CD8-positive, alpha-beta memory T cell (primary cell): ENCODE measurements at places on chromosomes 4 and X. TPM values are rescaled to one million over a fixed set of nuclear protein-coding genes. Genes with fewer than 3 reads are reported as not detected.
A peak's percentile ranks its signal among the peaks of the same experiment; 100 is the strongest.

- no peak overlapping the region for H3K4me3 ChIP-seq
- H3K36me3 ChIP-seq, result no peaks in the 10 kb centered on the region
- DNase-seq, result no peak
- no peak overlapping the region for H3K27ac ChIP-seq
Measured at GRCh38 chrX:120305531-120306141, 5.6 kb downstream of the TMEM255A start.

GRCh38 chr4:25879091-25879584 is 16.4 kb upstream of the SEL1L3 start:
- no peaks in the 10 kb centered on the region for H3K4me1 ChIP-seq
- H3K27ac ChIP-seq, result no peak overlapping the region
- no peak for DNase-seq
- H3K27me3 ChIP-seq, result no peaks in the 10 kb centered on the region
- no peaks in the 10 kb centered on the region for H3K36me3 ChIP-seq

GRCh38 chrX:129679901-129680300 is 25.1 kb upstream of the APLN start:
- peaks cover 13% of the 10 kb centered on the region for H3K4me1 ChIP-seq
- H3K36me3 ChIP-seq, result no peaks in the 10 kb centered on the region
- no peak overlapping the region for H3K27ac ChIP-seq
- H3K4me3 ChIP-seq, result no peak overlapping the region
- DNase-seq, result no peak

Gene WNK3
- total RNA-seq, result 0.13 TPM

Gene RBM46
- not detected for total RNA-seq

Gene CENPVL1
- total RNA-seq, result not detected

Gene IGFBP7
- total RNA-seq, result not detected

Gene FAM193A
- total RNA-seq, result 25.8 TPM

GRCh38 chrX:16125520-16126149 is 2.3 kb downstream of the GRPR start:
- H3K27ac ChIP-seq, result no peak overlapping the region
- no peaks in the 10 kb centered on the region for H3K36me3 ChIP-seq
- no peaks in the 10 kb centered on the region for H3K4me1 ChIP-seq
- no peaks in the 10 kb centered on the region for H3K27me3 ChIP-seq
- no peak overlapping the region for H3K4me3 ChIP-seq
- DNase-seq, result no peak

- no peaks in the 10 kb centered on the region for H3K27me3 ChIP-seq
- no peak overlapping the region for H3K27ac ChIP-seq
- H3K36me3 ChIP-seq, result no peaks in the 10 kb centered on the region
- DNase-seq, result no peak
- no peak overlapping the region for H3K4me3 ChIP-seq
Measured at GRCh38 chrX:132101799-132102198, 26.0 kb downstream of the FRMD7 start.

DNA sequence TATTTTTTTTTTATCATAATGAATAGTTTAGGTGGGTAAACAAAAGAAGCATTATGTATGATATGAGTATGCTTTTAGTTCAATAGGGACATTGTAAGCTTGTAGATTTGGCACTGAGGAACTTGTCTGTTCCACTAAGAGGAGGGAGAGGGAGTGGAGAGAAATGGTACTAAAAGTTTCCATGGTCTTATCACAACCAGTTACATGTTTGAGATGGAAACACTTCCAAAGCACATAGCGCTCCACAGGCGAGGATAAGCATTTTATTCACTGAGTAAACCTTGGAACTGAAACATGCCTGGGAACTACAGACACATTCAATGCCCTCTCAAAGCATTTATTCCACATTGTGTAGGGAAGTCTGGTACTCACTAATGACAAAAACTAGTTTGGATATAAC is 15.5 kb downstream of the MYOZ2 start:
- H3K4me1 ChIP-seq, result no peaks in the 10 kb centered on the region
- H3K36me3 ChIP-seq, result no peaks in the 10 kb centered on the region
- H3K27ac ChIP-seq, result no peak overlapping the region

Gene TBX22
- not detected for total RNA-seq

- peaks cover 6% of the 10 kb centered on the region for H3K4me1 ChIP-seq
- no peak overlapping the region for H3K4me3 ChIP-seq
- no peak overlapping the region for H3K27ac ChIP-seq
- H3K36me3 ChIP-seq, result no peaks in the 10 kb centered on the region
- DNase-seq, result no peak
Measured at GRCh38 chrX:139811942-139812629, 104.1 kb upstream of the MCF2 start.

DNA sequence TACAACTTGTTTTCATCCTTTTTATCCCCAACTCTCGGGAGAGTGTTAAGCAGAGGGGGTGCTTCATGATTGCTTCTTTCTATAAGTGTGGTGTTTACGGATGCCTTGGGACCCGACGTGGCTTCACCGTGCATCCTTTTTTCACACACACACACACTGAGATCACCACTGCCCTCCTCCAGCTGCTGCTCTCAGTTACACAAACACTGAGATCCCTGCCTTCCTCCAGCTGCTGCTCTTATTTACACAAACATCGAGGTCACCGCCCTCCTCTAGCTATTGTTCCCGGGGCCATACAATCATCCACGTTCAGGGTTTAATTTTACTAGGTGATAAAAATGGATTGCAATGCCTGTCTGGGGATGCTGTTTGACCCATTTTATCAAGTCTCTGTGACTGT is 155.4 kb upstream of the FAM9B start:
- no peaks in the 10 kb centered on the region for H3K4me1 ChIP-seq
- no peak overlapping the region for H3K4me3 ChIP-seq
- H3K27me3 ChIP-seq, result no peaks in the 10 kb centered on the region
- no peaks in the 10 kb centered on the region for H3K36me3 ChIP-seq
- no peak overlapping the region for H3K27ac ChIP-seq

Gene IBSP
- total RNA-seq, result not detected

- no peaks in the 10 kb centered on the region for H3K4me1 ChIP-seq
- DNase-seq, result no peak
- no peaks in the 10 kb centered on the region for H3K27me3 ChIP-seq
- H3K4me3 ChIP-seq, result no peak overlapping the region
- H3K27ac ChIP-seq, result no peak overlapping the region
Measured at GRCh38 chrX:153854702-153855101, 24.4 kb upstream of the PDZD4 start.

Gene FGF5
- not detected for total RNA-seq

Gene HMX1
- not detected for total RNA-seq

GRCh38 chr4:75849461-75849860 is 52.8 kb downstream of the PPEF2 start:
- H3K4me3 ChIP-seq, result no peak overlapping the region
- no peak for DNase-seq
- no peaks in the 10 kb centered on the region for H3K36me3 ChIP-seq

Gene KLB
- not detected for total RNA-seq

- H3K27ac ChIP-seq, result no peak overlapping the region
- no peaks in the 10 kb centered on the region for H3K4me1 ChIP-seq
- no peaks in the 10 kb centered on the region for H3K36me3 ChIP-seq
- H3K4me3 ChIP-seq, result no peak overlapping the region
Measured at GRCh38 chr4:114694770-114695169, 96.2 kb downstream of the UGT8 start.

DNA sequence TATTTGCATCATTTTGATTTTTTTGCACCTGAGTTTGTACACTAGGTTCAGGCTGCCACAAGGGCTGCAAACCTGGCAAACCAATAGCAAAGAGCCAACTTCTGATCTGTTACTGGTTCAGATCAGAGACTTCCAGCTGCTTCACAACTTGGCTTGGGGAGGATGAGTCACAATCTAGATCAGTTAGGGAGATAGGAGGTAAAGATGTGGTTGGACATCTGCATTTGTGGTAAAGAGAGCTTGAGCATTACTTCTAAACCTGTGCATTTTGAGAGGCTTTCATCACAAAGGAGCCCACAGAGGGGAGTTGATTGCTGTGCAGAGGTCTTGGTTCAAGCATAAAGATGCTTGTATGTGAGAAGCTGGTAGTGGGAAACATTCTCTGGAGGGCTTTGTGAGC is 34.5 kb downstream of the LINC00632 start:
- no peak for DNase-seq
- no peak overlapping the region for H3K27ac ChIP-seq
- no peaks in the 10 kb centered on the region for H3K27me3 ChIP-seq
- no peaks in the 10 kb centered on the region for H3K4me1 ChIP-seq
- no peaks in the 10 kb centered on the region for H3K36me3 ChIP-seq
- H3K4me3 ChIP-seq, result no peak overlapping the region

DNA sequence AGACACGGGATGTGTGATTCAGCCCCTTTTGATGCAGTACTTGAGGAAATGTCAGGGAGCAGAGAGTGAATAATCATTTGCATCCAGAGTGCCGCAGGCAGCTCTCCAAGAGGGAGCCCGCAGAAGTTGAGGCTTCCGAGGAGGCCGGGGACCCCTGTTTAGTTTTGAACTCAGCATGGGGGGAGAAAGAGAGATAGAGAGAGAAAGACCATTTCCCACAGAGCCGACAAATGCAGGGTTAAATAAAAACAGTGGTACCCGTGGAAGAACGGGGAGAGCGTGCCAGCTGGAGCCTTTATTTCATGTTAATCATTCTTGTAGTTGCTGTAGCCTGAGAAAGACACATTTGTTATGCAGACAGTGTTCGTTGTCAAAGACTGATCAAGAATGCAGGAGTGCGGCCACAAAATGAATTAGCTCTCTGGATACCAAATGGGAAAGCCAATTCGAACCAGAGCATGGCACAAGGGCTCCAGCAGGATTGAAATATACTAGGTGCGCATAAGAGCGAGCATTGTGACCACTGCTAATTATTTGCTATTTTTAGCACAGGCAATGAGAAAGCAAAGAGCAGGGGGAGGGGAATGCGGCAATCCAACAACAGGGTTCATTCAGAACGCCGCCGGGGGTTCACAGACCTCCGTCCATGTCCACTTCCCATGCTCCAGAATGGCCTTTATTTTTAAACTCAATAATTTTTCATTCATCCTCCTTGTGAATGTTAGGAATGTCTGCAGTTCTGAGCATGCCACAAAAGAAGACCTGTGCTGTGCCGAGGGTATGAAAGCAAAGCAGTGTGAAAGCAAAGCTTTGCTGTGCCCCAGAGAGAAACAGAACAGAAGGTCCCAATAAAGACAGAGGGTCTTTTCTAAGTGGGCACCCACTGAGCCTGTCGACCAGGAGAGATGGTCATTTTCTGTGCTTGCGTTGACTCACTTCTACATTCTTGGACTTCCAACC is 243.9 kb upstream of the VCX3A start:
- no peaks in the 10 kb centered on the region for H3K27me3 ChIP-seq
- H3K4me1 ChIP-seq, result no peaks in the 10 kb centered on the region
- H3K4me3 ChIP-seq, result no peak overlapping the region
- DNase-seq, result no peak
- H3K27ac ChIP-seq, result no peak overlapping the region

DNA sequence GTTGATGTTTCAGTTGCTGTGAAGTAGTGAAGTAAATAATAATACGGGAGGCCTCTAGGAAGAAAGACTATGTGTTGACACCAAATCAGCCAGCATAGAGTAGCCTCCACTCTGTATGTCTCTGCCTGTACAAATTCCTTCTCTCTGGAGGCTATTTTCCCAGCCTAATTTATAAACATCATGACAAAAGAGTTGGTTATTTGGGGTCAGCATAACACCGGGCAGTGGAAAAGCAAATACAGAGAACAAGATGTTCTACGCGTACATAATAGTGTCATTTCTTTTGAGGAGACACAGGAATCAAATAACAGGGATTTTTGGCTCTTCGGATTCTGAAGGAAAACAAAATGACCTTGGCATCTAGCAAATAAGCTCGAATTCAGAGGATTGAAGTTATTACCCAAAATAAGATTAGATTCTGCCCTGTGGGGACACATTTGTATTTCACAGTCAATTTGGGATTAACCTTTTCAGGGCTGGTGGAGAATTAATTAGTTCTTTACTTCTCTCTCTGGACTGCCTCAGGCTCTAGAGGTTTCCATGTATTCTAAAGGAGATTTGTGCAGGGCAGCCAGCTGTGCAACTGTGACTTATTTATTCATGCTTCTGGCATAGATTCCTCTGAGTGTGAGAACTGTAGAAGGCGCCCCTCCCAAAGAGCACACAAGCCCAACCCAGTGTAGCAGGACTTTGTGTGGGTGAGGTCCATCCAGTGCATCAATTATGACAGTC is 14.1 kb upstream of the SYTL4 start:
- H3K27ac ChIP-seq, result no peak overlapping the region
- DNase-seq, result no peak
- no peak overlapping the region for H3K4me3 ChIP-seq
- no peaks in the 10 kb centered on the region for H3K4me1 ChIP-seq
- H3K36me3 ChIP-seq, result no peaks in the 10 kb centered on the region

DNA sequence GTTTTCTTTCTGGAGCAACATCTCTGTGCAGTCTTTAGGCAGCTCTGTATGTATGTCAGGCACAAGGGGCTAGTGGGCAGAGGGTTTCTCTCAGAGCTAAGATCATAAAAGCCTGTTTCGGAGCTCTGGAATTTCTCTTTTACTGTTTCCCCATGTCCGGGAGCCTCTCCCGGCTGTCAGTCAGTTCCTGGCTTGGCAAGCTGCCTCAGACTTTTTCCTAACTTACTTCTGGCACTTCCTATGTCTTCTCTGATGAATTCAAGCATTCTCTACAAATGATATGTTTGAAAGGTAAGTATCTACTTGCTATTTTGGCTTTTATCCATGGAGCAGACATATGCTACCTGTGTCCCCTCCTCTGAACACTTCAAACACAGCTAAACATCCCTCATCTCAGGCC is 129.3 kb upstream of the PGRMC2 start:
- DNase-seq, result no peak
- no peaks in the 10 kb centered on the region for H3K4me1 ChIP-seq
- no peak overlapping the region for H3K4me3 ChIP-seq

DNA sequence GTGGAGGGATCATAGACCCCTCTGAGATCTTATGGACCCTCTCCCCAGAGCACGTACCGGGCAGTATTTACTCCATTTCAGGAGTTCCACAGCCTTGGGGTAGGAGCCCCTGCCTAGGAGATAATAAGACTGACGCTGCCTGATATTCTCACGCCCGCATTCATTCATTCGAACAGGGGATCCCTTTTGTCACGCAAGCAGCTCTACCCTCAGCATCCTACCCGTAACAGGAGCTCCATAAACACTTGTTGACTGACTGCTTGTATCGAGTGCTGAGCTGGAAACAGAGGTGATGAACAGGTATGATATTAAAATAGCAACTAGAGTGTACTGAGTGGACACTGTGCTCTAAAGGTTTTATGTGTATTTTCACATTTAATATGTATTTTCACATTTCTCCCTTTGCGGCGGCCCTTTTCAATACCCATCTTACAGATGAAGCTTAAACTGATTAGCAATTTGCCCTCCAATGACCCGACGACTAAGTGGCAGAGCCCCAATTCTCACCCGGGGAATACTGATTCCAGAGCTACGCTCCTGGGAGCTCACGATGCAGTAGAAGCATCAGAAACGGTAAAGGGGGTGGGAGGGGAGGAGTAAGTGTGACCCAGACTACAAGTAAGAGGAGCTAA is 888 bp downstream of the RAB28 start:
- H3K4me1 ChIP-seq, result peaks cover 20% of the 10 kb centered on the region
- H3K4me3 ChIP-seq, result peak overlapping the region; percentile 87
- peak overlapping the region; percentile 98 for H3K27ac ChIP-seq
- DNase-seq, result no peak
- H3K36me3 ChIP-seq, result no peaks in the 10 kb centered on the region
- peaks cover 1% of the 10 kb centered on the region for H3K27me3 ChIP-seq
